Muscle of leg (tissue), 16 donors: ENCODE measurements at places on chromosomes 3 and 15.
A peak's percentile ranks its signal among the peaks of the same experiment; 100 is the strongest.

DNA sequence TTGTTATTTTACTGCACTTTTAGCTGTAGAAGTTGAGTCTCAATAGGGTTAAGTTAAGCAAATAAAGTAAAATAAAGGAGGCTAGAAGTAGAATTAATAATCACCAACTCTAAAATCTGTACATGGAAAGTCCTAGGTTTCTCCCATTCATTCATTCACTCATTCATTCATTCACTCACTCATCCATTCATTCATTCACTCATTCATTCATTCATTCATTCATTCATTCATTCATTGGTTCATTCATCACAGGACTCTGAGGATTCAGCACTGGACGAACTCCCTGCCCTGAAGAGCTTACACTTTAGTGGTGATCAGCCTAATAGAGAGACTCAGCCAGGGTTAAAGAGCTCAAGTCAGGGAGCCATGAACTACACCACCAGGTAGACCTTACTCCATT lies 4.5 kb upstream of the LSG1 start:
- no peak for DNase-seq

GRCh38 chr15:66960519-66960918 lies 104.9 kb upstream of the SMAD3 start:
- no peak for DNase-seq

GRCh38 chr3:149388001-149388440 lies 10.6 kb upstream of the TM4SF1 start:
- no peak for DNase-seq

- no peak for DNase-seq
These were observed 251.5 kb downstream of the GABRG3 start for GRCh38 chr15:27222479-27222878.

- no peak for DNase-seq
These were observed 77.4 kb upstream of the ANKRD28 start for GRCh38 chr3:15875016-15875689.

- DNase-seq: no peak
These were observed 388.2 kb downstream of the LPP start for GRCh38 chr3:188542196-188542595.

GRCh38 chr15:31230630-31231485 lies 95.8 kb upstream of the KLF13 start:
- no peak for DNase-seq

DNA sequence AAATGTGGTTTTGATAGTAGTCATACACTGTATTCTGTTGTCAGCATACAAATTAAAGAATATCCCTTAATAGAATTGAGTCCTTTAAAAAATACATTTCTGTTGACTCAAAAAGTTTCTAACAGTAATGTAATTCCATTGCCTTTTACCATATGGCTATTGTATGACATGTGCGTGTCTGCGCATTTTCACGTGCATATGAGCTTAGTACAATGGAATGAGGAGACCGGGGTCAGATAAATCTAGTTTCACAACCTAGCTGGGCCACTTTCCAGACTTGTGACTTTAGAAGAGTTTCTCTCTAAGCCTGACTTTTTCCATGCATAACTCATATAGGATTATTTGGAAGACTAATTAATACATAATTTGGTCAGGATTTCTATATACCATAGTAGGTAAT lies 38.7 kb downstream of the ZBTB38 start:
- peak; percentile 75 for DNase-seq

GRCh38 chr3:177604181-177604580 lies 406.9 kb upstream of the TBL1XR1 start:
- no peak for DNase-seq

- no peak for DNase-seq
These were observed 47.2 kb downstream of the NCK1 start for GRCh38 chr3:136909187-136909586.

GRCh38 chr15:81133782-81134461 lies at the start of gene CFAP161:
TSS of gene CFAP161 (plus strand) at chr15:81134270. CDS start at chr15:81134330, 60 bp downstream.
- DNase-seq: peak; percentile 91

GRCh38 chr3:171753025-171753472 lies 57.2 kb downstream of the PLD1 start:
- DNase-seq: no peak

GRCh38 chr3:55484801-55485791 lies 2.0 kb downstream of the WNT5A start:
- DNase-seq: peak; percentile 94

DNA sequence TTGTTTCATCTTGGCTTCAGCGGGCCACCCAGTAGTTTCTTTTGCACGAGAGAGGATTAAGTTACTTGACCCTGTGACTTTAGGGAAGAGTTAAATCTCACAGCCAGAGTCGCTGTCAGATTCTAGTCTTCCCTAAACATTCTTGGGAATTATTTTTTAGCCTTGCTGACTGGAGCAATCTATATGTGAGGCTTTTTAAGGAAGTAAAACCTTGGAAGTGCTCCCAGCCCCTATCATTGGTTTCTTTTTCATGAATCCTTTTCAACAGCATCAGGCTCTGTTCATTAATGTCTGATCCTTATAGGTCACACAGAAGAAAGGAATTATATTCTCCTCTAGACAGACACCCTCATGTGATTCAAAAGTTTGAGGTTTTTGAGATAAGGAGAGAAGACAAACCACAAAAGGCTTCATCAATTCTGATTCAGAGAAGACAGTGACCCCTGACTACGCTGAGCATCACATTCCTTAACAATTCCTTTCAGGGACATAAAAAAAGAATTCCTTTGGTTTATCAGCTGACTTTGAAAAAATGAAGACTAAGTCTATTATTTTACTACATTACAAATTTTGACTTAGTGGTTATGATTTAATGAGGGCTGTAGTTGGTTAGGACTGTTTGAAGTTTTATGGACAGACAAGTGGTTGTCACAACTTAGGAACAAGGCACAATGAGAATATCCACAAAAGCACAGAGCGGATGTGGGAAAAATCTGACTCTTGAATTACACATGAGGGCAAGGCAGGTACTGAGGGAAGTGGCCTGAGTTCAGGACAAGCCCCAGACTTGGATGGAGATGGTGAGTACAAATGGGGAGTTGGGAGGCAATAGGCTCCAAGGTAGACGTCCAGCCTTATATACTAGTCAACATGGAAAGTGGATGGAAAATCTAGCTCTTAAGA lies 171.1 kb upstream of the STT3B start:
- DNase-seq: peak; percentile 56

- DNase-seq: no peak
These were observed 264.7 kb upstream of the KCNH8 start for GRCh38 chr3:18883571-18883970.

DNA sequence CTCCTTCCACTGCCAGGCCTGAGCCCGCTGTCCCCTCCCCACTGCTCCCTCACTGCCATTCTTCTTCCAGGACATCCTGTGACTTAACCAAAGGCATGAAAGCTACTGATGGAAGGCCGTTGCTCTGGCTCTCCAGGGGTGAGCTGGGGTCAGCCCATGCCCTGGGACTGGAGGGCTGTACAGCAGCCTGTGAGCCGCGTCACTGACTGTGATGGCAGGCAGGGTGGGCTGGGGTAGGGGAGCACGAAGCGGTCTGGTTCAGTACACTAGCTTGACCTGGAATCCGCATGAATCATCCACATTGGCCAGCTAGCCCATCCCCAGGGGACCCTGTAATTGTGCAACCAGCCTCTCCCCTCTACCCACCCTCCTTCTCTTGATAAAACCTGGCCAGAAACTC lies 30.8 kb downstream of the CORO2B start:
- no peak for DNase-seq

DNA sequence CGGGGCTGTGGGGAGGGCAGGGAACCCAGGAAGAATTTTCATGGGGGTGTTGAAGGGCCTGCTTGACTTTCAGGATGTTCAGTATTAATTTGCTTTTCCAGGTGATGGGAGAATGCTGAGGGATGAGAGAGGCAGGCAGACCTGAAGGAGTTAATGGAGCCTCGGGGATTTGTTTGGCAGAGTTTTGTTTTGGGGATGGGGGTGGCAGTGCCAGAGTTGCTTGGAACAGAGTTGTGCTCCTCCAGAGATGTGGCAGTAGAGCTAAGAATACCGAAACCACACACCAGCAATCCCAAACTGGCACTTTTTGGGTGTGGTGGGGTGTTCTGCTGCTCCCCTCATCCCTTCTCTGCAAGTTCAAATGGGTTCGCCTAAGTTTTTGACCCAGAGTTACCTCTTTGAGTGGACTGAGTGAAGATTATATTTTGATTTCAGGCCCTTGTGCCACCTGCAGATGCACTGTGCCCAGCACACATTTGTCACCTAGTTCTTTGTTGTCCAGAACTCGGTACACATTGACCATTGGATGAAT lies 1.6 kb downstream of the BOC start:
- DNase-seq: peak; percentile 48

DNA sequence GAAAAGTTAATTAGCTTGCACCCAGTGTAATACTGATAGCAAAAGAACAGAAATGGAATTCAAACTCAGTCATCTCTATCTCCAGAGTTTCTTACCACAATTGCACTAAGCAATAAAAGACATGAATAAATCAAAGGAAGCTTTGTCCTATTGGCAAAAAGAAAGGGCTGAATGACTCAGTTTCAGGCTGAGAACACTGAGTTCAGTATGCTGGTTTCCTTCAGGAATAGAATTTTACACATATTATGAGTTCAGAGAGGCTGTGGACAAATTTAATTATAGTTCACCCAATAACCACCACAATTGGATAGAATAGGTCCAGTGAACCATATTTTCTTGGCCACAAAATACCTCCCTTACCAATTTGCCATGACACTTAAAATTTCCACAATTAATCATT lies 249.7 kb downstream of the KCNMB2 start:
- DNase-seq: no peak

DNA sequence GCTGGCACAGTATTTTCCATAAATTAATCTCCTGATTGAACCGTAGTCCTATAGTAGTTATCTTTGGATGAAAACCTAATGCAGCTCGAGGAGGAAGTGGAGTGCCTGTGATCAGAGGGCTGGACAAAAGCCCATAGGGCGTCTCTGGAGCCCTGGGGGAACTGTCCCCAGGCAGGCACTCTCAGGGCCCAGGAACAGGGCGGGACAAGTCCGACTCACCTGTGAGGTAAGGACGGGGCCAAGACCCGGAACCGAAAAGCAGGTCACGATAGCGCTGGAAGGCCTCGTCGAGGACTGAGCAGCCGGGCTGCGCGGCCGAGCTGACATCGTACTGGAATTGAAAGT lies 341 bp downstream of the HEXA start:
- DNase-seq: no peak

DNA sequence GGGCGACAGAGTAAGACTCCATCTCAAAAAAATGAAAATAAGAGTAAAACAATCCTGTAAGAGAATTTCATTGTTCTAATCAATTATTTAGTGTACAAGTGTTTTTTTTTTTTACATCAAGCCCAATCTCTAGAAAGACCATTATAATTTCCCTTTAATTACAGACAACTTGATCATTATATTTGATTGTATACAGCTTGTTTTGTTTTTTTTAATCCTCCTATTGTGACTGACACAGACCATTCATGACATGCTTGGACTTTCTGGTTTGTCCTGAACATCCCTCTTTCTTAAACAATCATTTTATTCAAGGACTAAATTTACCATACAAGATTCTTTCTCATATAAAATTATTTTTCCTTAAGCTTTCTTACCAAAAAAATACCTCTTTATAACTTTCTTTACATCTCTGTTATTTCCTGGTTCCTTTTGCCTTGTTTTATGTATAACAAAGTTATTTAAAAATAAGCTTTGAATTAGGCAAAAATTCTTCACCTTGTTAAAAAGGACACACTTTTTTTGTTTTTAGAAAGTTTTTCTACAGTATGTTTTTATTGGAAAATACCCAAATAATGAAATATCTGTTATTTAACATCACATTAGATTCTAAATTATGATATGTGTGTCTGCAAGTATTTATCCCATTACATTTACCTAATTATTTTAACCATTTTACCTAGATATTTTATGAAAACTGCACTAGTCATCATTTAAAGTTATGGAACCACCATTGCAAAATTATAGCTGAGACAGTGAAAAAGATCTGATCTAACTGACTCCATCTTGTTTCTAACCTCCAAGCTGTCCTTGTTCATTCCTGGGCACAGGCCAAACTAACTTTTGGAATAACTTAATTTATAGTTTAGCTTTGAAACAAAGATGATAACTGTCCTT lies 26.1 kb upstream of the GFM1 start:
- no peak for DNase-seq

DNA sequence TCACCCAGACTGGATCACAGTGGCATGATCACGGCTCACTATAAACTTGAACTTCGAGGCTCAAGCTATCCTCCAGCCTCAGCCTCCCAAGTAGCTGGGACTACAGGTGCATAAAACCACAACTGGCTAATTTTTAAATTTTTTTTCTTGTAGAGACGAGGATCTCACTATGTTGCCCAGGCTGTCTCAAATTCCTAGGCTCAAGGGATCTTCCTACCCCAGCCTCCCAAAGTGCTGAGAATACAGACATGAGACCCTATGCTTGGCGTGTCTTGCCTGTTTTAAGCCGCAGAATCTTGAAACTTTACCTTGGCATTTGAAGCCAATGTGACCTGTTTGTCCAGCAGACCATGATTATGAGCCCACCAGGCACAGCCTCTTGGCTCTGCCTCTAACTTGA lies 119.9 kb downstream of the OPA1 start:
- no peak for DNase-seq

- DNase-seq: no peak
These were observed 42.5 kb downstream of the LPP start for GRCh38 chr3:188196232-188196990.

DNA sequence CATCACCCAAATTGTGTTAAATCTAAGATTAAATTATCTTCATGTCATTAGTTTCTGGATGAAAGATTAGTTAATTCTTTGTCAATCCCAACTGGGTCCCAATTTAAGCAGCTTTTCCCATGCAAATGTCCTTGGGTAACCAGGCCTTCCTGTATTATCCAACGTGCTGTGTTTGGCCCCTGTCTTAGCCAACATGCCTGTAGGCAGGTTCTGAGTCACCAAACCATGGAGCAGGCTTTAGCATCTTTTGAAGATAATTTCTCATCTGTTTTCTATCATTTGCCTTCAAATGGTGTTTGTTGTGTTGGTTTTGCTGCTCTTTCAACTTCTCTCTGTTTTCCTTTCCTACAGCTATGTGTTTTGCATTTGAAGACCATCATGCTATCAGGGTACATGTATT lies 216.2 kb downstream of the ITPR1 start:
- DNase-seq: no peak

- DNase-seq: no peak
These were observed 642.3 kb downstream of the TBL1XR1 start for GRCh38 chr3:176554791-176555654.

GRCh38 chr3:31314258-31314657 lies 218.5 kb upstream of the STT3B start:
- DNase-seq: no peak

- no peak for DNase-seq
These were observed 1081.5 kb downstream of the PLOD2 start for GRCh38 chr3:145079436-145079835.
